ENCODE measurements at places on chromosomes 3 and 15.

- DNase-seq, result no peak
Measured at GRCh38 chr15:78634210-78635145, 6.5 kb downstream of the CHRNB4 start.

DNA sequence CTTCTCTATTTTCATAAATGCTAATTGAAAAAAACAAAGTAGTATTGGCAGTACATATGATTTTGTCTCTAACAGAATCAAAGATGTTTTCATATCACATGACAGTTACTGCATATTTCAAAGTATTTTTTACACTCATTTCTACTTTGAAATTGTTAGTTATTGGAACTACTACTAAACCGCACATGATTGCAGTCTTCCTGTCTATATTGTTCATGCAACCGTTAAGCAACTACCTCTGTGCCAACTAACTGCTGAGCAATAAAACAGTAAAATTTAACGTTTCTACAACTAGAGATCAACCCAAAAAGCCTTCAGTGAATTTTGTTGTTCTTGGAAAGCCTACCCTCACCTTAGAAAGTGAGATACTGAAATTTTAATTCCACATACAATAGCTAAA is 64.2 kb downstream of the DMXL2 start:
- DNase-seq, result no peak

GRCh38 chr3:61610316-61610715 is 48.9 kb downstream of the PTPRG start:
- no peak for DNase-seq

DNA sequence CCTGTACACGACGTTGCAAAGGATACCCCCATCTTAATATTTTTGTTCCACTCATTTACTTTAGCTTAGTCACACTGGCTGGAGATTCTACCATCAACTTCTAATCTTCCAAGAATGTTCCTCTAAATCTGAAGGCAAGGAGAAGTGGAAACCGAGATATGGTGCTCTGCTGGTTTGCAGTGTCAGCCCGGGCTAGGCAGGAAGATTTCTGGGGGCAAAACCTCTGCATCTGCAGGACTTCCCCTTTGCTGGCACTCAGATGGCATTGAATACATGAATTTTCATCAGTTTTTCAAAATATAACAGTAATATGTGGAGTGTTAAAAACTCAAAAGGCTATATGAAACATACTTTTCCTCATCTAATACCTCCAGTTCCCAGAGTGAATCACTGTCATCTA is 240.4 kb downstream of the RPLP1 start:
- DNase-seq, result no peak

DNA sequence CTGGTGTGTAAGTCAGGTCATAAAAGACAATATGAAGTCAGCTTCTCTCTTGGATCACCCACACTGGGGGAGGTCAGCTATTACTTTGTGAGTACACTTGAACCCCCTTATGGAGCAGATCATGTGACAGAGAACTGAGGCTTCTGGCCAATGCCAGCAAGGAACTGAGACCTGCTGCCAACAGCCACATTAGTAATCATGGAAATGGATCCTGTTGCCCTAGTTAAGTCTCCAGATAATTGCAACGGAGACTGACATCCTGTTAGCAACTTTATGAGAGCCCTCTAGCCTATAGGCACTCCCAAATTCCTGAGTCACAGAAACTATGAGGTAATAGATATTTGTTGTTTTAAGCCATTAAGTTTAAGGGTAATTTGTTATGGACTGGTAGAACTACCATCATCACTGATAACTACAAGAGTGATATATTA is 110.4 kb upstream of the GMNC start:
- DNase-seq, result no peak

- no peak for DNase-seq
Measured at GRCh38 chr3:56917361-56918110, 115.8 kb upstream of the ARHGEF3 start.

GRCh38 chr15:52559022-52559421 is 9.8 kb downstream of the ARPP19 start:
- DNase-seq, result no peak

- DNase-seq, result no peak
Measured at GRCh38 chr3:7249493-7250076, 388.7 kb downstream of the GRM7 start.

GRCh38 chr3:62403765-62404164 is 30.4 kb upstream of the FEZF2 start:
- DNase-seq, result no peak

- DNase-seq, result no peak
Measured at GRCh38 chr3:5579946-5580345, 392.4 kb downstream of the EDEM1 start.

DNA sequence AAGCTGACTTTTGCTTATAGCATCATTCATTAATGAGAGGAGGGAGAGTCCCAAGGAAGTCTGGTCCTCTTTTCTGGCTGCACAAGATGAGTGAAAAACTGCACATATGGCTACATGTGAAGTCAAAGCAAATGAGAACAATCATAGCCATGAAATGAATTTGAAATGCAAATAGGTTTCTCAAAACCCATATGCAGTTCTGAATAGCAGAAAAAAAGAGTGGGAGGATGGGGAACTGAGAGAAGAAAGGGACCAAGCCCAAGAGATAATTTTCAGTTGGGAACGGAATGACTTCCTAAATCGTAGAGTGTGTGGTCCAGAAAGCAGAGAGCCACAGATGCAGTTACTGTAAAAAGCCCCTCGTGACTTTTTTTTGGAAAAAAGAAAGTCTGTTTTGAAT is 66.3 kb downstream of the GTPBP8 start:
- no peak for DNase-seq

GRCh38 chr3:100059472-100059871 is 54.8 kb downstream of the FILIP1L start:
- DNase-seq, result no peak

DNA sequence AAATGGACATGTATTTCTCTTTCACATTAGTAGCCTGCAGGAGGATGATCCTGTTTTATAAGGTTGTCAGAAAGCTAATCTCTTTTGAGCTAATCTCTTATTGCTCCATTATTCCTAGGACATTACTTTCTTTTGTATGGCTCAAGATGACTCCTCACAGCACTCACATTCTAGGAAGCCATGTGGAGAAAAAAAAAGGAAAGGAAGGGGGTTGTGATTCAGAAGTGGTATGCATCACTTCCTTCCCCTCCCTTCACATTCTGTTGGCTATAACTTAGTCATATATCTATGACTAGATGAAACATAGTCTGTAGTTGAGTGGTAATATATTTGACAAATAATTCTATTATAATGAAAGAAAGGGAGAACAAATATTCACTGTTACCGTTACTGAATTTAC is 168.8 kb upstream of the TTC14 start:
- no peak for DNase-seq

DNA sequence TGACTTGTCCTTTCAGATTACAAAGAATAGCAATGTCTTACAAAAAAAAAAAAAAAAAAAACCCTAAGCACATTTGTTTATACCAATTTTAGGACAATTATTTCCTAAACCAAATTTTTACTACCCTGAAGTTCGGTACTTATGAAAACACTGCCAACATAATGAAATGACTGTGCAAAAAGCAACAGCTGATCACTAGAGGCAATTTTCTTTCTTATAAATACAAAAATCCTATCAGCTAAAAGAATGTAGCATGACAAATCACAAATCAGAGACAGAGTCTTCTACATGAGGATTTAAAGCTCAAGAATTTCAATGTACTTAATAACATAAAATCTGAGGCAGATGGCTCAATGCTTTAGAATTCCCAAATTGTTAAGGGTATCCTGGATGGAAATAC is 191.8 kb downstream of the MAGI1 start:
- no peak for DNase-seq

DNA sequence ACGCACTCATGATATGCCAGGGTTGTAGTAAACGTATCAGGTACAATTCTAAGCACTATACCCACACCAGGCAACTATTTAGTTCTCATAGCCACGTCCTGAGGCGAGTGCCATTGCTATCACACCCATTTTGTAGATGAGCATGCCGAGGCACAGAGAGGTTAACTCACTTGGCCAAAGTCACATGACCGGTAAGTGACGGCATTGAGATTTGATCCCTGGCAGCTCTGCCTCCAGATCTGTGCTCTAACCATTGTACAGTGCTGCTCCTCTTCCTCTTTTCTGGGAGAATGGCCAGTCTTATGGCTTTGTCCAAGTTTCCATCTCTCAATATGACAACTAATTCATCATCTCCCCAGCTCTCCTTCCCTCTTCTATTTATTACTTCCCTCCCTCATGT is 18.9 kb upstream of the ATP2B2 start:
- DNase-seq, result no peak

- DNase-seq, result no peak
Measured at GRCh38 chr3:179476215-179476614, 24.9 kb upstream of the GNB4 start.

DNA sequence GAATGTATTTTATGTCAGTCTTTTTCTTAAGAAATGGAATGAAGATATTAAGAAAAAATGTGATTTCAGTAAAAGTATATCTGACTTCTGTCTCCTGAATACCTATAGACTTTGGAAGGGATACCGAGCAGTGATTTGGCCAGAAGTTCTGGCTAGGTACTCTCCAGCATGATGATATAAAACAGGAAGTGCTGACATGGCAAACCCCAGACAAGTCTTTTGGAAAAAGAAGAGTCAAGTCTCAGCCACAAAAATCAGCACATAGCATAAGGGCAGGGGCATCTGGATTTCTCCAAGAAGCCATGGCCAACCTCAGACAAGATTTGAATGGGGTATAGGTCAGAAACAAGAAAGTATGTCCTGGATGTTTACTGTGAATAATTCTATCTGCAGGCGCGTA is 643.3 kb upstream of the ARRDC4 start:
- no peak for DNase-seq

DNA sequence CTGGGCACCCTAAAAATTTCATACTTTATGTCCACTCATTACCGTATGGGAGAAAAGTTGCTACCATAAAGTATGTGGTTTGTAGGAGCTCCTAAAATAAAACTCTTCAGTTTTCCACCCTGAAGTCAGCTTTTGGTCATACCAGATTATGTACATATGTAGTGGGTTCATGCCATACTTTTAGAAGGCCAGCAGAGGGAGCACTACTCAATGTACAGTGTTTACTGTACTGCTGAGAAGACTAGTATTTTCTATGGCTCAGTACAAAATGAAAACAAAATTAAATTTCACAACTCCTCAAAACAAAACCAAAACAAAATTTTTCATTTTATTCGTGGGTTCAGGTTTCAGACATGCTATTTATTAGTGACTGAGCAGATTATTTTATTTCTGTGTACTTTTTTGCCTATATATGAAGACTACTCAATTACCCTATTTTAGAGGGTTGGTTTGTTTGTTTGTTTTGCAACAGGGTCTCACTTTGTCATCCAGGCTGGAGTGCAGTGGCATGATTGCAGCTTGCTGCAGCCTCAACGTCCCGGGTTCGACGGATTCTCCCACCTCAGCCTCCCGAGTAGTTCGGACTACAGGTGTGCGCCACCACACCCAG is 24.3 kb downstream of the NXPE3 start:
- peak; percentile 43 for DNase-seq

GRCh38 chr15:50107591-50108408 is 11.2 kb downstream of the ATP8B4 start:
- no peak for DNase-seq

DNA sequence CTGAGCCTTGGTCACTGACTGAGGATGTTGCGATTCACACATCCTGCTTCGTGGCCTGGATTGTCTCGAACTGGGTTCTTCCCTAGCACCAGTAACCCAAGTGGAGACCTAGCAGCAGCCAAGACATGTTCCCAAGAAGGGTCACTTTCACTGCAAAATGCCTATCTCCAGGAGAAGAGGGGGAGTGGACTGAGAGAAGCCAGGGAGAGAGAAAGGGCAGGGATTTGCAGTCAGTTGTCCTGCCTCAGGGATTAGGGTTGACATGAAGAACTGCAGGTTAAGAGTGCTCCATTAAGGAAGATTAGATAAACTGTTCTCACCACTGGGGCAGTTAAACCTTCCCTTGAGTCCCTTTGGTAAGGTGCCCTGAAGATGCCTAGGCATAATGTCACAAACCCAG is 5.7 kb upstream of the CD276 start:
- DNase-seq, result no peak
